Urinary bladder (tissue), 4 donors: ENCODE measurements at places on chromosomes 12 and 14. TPM values are rescaled to one million over a fixed set of nuclear protein-coding genes. Genes with fewer than 3 reads are reported as not detected.

- no peak for DNase-seq
These were observed 216.1 kb downstream of the NUBPL start for GRCh38 chr14:31777312-31777711.

GRCh38 chr12:93056971-93057535 is 128.0 kb upstream of the EEA1 start:
- no peak for DNase-seq

GRCh38 chr12:111442301-111443045 is 36.8 kb downstream of the SH2B3 start:
- DNase-seq, result no peak

DNA sequence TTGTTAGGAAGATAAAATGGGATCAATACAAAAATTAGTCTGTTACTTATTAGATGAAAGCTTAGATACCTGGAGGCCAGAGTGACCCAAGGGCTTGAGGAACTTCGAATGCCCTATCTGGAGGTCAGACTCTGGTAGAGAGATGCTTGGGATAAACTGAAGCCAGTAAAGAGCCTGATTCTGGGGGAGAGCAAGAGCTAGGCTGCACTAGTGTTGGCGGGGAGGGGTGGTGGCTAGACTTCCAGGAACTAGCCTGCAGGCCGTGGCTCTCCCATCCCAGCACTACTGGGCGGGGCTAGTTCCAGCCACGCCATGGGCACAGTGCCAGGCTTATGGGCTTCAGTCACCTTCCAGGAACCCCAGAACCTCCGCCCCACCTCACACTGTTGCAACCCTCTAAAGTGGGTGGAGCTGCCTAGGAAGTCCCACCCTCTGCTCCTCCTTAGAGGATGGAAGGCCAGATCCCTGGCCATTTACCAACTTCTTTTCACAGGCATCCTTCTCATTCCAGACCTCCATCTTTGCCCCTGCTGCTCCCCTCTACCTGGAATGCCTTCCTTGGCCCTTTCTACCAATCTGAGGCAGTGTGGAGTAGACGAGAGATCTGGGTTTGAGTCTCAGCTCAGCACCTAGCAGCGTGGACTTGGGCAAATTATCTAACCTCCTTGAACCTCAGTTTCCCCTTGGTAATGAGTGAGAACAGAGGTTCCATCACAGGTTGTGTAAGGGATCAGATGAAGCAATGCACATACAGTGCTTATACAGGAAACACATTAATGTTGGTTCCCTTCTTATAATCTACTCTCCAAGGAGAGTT is 6.3 kb upstream of the NFE2 start:
- peak; percentile 42 for DNase-seq

Gene SIX1
- 6.2 TPM for total RNA-seq

Gene OVCH1
- total RNA-seq, result 0.37 TPM

Gene PTPN6
- total RNA-seq, result 6.1 TPM
